ENCODE measurements at places on chromosomes 4 and X.

DNA sequence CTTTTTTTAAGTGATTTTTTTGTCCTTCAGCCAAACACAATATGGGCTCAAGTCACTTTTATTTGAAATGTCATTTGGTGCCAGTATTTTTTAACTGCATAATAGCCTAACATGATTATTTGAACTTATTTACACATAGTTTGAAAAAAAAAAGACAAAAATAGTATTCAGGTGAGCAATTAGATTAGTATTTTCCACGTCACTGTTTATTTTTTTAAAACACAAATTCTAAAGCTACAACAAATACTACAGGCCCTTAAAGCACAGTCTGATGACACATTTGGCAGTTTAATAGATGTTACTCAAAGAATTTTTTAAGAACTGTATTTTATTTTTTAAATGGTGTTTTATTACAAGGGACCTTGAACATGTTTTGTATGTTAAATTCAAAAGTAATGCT lies 62.1 kb downstream of the EDNRA start:
- DNase-seq = no peak
- no peak overlapping the region for H3K4me3 ChIP-seq
- H3K4me1 ChIP-seq = no peaks in the 10 kb centered on the region
- no peak overlapping the region for H3K27ac ChIP-seq

DNA sequence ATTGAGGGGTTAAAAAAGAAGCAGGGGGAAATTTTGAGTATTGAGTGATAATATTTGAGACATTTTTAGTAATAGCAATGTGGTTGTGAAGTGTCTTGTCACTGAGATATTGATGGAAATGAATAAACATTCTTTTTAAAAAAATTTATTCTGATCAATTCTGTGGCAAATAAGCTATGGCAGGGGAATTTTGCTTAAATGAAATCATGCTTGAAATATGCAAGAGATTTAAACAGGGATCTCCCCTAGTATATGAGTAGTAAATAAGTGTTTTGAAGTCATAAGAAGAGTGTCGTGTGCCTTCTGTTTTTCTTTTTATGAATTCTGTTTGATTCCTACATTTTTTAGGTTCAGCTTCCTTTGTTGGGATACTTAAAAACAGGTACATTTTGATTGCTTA lies 23.2 kb downstream of the IL15 start:
- H3K4me1 ChIP-seq = peaks cover 6% of the 10 kb centered on the region
- no peak overlapping the region for H3K4me3 ChIP-seq
- DNase-seq = no peak
- H3K27ac ChIP-seq = no peak overlapping the region
- H3K27me3 ChIP-seq = no peaks in the 10 kb centered on the region

DNA sequence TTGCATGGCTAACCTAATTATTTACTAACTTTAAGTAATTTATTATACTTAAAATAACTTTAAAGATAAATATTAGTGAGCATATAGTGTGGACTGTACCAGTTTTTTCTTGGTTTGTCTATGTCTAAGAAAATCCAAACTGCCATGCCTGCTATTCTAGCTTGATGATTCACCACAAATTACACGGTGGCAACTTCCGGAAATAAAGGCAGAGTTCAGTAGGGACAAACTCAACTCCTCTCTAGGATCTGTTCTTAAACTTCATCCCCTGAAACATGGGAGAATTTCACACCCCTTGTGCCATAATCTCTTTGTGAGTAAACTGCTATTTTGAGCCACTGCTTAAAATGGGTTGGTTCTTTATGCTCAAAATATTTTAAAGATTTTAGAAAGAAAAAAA lies 213.6 kb upstream of the NRK start:
- no peak for DNase-seq
- H3K27ac ChIP-seq = no peak overlapping the region
- no peak overlapping the region for H3K4me3 ChIP-seq
- H3K36me3 ChIP-seq = no peaks in the 10 kb centered on the region
- no peaks in the 10 kb centered on the region for H3K27me3 ChIP-seq

DNA sequence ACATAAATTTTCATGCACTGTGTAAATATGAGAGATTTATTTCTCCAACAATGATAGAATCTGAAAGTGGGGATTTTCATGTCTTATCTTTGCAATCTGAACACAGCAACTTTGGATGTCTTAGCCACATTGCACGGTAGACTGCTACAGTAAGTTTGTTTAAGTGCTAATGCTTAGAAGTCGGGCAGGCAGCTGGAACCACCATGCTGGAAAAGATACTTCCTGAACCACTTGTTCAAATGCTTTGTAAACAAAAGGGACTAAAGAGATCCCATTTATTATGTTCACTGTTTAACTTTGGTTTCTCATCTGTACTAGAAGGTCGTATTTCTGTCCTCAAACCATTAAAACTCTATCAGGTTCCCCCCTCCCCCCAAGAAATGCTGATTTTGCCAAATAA lies 555.9 kb upstream of the DIPK2B start:
- H3K4me1 ChIP-seq = no peaks in the 10 kb centered on the region
- DNase-seq = no peak
- no peak overlapping the region for H3K27ac ChIP-seq

DNA sequence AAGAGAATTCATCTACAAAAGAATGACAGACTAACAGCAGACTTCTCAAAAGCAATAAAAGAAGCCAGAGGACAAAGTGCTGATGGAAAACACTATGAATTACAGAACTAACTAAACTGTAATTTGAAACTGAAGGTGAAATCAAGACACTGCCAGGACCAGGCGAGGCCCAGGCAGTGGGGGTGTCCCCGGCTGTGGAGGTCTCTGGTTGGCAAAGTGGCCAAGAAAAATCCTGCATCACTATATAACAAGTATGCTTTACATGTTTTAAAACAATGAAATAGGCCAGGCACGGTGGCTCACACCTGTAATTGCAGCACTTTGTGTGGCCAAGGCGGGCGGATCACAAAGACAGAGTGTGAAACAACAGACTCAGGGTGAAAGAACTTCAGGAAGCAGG lies 32.9 kb downstream of the CHM start:
- H3K36me3 ChIP-seq = peaks cover 3% of the 10 kb centered on the region
- no peak overlapping the region for H3K27ac ChIP-seq
- H3K27me3 ChIP-seq = no peaks in the 10 kb centered on the region
- DNase-seq = no peak

- DNase-seq = peak; percentile 15
- H3K4me1 ChIP-seq = no peaks in the 10 kb centered on the region
- H3K36me3 ChIP-seq = no peaks in the 10 kb centered on the region
- H3K27me3 ChIP-seq = no peaks in the 10 kb centered on the region
- H3K4me3 ChIP-seq = no peak overlapping the region
These were observed 232.3 kb downstream of the FRMPD4 start for GRCh38 chrX:12370497-12370986.

Data from left ventricle myocardium inferior (tissue), 1 donor.